ENCODE measurements at places on chromosomes 2 and 18. TPM values are rescaled to one million over a fixed set of nuclear protein-coding genes. Genes with fewer than 3 reads are reported as not detected.

ZNF142 gene
- total RNA-seq: 11.6 TPM

GMPPA gene
- total RNA-seq: 17.2 TPM

ASB18 gene
- not detected for total RNA-seq

SPDYA gene
- total RNA-seq: 1.5 TPM

TLX2 gene
- not detected for total RNA-seq

ANAPC1 gene
- 46.3 TPM for total RNA-seq

DUSP19 gene
- 1.5 TPM for total RNA-seq

RNF152 gene
- 17.2 TPM for total RNA-seq

NOL4 gene
- not detected for total RNA-seq

GPAT2 gene
- total RNA-seq: 1.5 TPM

CRYBA2 gene
- total RNA-seq: not detected

LTBP1 gene
- total RNA-seq: 15.5 TPM

UGT1A4 gene
- not detected for total RNA-seq

SALL3 gene
- not detected for total RNA-seq

CCDC74B gene
- total RNA-seq: 2.2 TPM

CHRNG gene
- total RNA-seq: not detected

MROH2A gene
- total RNA-seq: not detected

LBH gene
- total RNA-seq: 13.0 TPM
